Vagina (tissue), 2 donors: ENCODE measurements at places on chromosomes 3 and 15. TPM values are rescaled to one million over a fixed set of nuclear protein-coding genes. Genes with fewer than 3 reads are reported as not detected.

- no peak for DNase-seq
- H3K36me3 ChIP-seq = no peaks in the 10 kb centered on the region
- H3K27me3 ChIP-seq = no peaks in the 10 kb centered on the region
- no peak overlapping the region for H3K4me3 ChIP-seq
- H3K4me1 ChIP-seq = no peaks in the 10 kb centered on the region
Measured at GRCh38 chr3:33636125-33636850, 81.8 kb downstream of the CLASP2 start.

GRCh38 chr3:74410276-74410941, 204.1 kb downstream of the CNTN3 start:
- H3K36me3 ChIP-seq = no peaks in the 10 kb centered on the region
- DNase-seq = no peak

DNA sequence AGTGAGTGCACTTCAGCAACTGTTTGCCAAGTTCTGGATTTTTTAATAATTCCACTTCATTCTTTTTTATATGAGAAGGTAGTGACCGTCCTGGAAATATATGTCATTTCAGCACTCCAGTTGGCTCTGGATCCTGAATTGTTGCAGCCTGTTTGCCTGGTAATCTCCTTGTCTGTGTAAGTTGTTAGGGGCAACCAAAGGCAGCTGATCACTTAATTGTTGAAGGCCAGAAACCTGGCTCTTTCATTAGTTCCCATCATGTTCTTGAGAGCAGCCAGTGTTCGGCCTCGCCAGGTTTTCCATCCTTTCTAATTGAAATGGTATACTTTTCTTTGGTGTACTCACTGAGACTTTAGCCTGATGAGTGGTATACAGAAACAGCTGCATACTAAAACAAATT, 168.6 kb downstream of the SOX2 start:
- H3K27ac ChIP-seq = no peak overlapping the region
- no peaks in the 10 kb centered on the region for H3K36me3 ChIP-seq
- DNase-seq = no peak
- H3K4me3 ChIP-seq = no peak overlapping the region

- H3K4me1 ChIP-seq = no peaks in the 10 kb centered on the region
- H3K27ac ChIP-seq = no peak overlapping the region
- H3K4me3 ChIP-seq = no peak overlapping the region
- no peaks in the 10 kb centered on the region for H3K36me3 ChIP-seq
- H3K27me3 ChIP-seq = no peaks in the 10 kb centered on the region
Measured at GRCh38 chr3:99170867-99171517, 269.5 kb upstream of the DCBLD2 start.

The ACOX2 gene
- 24.8 TPM for total RNA-seq
